CD4-positive, alpha-beta memory T cell (primary cell): ENCODE measurements at places on chromosomes 12 and 14. TPM values are rescaled to one million over a fixed set of nuclear protein-coding genes. Genes with fewer than 3 reads are reported as not detected.

PDZRN4 gene
- total RNA-seq, result not detected

NKX2-1 gene
- not detected for total RNA-seq

DNA sequence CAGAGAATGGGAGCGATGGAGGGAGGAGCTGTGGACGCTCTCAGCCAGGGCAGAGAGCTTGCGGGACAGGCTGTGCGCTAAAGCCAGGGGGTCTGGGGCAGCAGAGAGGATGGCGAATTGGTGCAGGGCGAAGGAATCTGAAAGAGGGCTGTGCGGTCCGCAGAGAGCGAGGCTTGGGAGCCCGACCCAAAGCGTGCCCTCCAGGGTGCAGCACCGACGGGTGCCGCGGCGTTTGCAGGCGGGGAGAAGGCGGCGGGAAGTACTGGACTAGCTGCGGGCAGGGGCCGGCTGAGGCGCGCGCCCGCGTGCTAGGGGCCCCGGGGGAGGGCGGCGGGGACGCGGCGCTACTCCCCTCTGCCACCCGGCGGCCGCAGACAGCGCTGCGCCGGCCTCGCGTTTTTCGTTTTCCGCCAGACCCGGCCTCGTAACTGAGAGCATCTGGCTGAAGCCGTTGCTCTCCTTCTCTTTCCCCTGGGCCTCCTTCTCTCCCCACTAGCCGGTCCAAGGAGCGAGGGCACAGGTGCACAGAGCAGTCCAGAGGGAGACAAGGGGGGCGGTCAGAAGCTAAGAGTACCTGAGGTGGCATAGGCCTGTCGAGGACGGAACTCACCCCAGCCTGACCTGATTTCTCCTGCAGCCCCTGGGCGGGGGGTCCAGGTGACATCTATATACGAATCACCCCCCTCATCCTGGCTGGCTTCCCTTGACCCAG is 24.9 kb downstream of the SLC6A12 start:
- peak; percentile 12 for DNase-seq

DNA sequence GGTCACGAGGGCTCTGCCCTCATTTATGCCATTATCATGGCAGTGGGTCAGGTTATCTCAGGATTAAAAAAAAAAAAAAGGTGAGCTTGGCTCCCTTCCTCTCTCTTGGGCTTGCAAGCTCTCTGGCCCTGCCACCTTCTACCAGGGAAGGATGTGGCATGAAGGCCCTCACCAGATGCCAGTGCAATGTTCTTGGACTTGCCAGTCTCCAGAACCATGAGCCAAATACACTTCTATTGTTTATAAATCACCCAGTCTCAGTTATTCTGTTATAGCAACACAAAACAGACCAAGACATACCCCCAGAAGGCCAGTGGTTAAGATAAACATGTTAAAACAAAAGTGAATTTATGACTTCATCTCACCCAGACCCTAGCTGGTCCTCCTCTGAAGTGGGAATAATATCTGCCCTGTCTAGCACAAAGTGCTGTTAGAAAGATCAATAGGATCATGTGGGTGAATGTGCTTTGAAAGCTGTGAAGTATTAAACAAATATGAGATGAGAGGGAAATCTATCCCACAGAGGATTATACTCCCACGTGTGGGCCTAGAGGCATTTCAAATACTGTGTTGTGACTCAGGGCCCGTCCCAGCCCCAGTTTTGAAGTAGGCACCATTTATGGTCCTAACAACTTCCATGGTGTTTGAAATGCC is 88.6 kb downstream of the NINJ2 start:
- DNase-seq, result no peak

DNA sequence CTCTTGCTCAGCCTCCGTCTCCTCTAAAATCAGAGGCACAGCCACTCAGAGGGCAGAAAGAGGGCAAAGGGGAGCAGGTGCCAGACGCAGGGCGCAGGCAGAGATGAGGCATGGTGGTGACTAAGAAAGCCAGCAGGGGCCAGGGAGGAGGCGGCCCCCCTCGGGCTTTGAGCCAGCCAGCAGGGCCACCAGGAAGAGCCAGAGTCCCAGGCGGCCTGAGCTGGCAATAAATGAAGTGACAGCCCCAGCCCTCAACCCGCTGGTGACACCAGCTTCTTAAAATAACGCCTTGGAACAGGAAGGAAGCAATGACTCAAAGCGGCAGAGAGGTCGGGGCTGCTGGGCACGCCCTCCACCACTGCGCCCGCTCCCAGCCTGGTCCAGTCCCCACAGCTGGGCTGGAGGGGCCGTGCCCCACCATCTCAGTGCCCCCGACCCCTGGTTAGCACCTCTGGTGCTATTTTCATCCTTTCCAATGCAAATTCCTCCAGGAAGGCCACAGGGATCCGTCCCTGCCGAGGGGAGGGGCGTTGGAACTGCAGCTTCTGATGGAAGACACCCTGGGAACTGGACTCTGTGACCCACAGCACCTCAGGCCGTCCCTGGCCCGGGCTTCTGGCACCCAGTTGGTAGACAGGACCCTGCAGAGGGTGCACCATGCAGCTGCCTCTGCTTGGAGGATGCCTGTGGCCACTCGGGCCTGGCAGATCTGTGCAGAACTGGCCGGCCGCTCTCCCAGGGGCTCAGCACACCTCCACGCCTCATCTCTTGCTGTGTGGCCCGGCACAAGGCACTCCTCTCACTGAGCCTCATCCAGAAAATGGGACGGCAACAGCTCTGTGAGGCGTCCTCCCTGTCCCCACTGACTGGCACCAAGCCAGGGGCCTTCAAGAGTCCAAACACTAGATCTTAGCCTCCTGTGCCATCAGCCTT is 113.7 kb downstream of the NCOR2 start:
- peak; percentile 96 for DNase-seq

- no peak for DNase-seq
Observed at GRCh38 chr14:102939329-102939728, 16.9 kb downstream of the AMN start.

DNA sequence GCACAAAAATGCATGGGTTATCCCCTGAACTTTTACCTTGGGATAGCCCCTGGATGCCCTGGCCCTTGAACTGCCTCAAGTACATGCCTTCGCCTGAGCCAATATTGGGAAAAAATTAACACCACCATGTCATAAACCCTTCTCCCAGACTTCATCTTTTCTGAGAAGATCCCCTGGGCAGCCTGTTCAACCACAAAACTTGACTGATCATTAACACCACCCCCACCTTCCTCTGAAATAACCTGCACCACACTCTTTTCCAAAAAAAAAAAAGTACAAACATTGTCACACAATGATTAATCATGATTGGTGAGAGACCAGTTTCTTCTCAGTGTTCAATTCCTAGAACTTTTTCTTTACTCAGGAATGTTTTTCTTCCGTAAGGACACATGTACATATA is 217.9 kb downstream of the PAX9 start:
- no peak for DNase-seq

DNA sequence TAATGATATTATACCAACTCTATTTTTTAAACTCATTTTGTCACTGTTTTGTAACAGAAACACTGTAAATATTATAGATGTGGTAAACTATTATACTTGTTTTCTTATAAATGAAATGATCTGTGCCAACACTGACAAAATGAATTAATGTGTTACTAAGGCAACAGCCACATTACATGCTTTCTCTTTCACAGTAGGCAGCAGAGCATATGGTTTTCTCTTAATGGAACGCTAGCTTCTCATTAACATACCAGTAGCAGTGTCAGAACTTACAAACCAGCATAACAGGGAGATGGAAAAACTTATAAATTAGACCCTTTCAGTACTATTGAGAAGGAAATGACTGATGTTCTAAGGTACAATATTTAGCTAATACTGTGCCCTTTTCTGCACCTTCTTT is 398.8 kb downstream of the PRKD1 start:
- no peak for DNase-seq

- no peak for DNase-seq
Observed at GRCh38 chr12:100249941-100250340, 16.9 kb downstream of the DEPDC4 start.
